Stomach (tissue), 19 donors: ENCODE measurements at places on chromosomes 1 and 21. TPM values are rescaled to one million over a fixed set of nuclear protein-coding genes. Genes with fewer than 3 reads are reported as not detected.
A peak's percentile ranks its signal among the peaks of the same experiment; 100 is the strongest.

GRCh38 chr1:51284487-51284954 lies 45.8 kb downstream of the TTC39A start:
- H3K4me3 ChIP-seq = no peak overlapping the region
- DNase-seq = peak; percentile 81
- peak overlapping the region; percentile 2 for H3K27ac ChIP-seq
- H3K36me3 ChIP-seq = peaks cover 19% of the 10 kb centered on the region
- H3K27me3 ChIP-seq = no peaks in the 10 kb centered on the region

- H3K36me3 ChIP-seq = no peaks in the 10 kb centered on the region
- H3K27ac ChIP-seq = no peak overlapping the region
- no peak overlapping the region for H3K4me3 ChIP-seq
- no peak for DNase-seq
Measured at GRCh38 chr1:97934491-97934890, 13.7 kb upstream of the DPYD start.

DNA sequence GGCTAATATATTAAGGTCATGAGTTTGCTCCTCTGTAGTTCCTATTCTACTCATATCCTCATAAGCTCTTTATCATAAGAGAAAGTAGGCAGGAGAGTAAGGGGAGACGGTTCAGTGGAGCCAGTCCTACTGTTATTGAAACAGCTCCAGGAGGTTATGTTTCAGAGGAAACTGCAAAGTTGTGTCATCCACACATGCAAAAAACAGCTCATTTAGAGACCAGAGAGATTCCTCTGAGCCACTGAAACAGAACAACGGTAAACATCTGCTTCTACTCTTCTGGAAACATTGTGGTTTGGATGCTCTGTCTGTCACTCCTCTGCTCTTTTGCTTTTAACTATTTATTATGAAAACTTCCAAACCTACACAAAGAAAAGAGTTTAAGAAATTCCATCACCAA lies 66.3 kb upstream of the PPP2R5A start:
- no peak overlapping the region for H3K4me3 ChIP-seq
- H3K36me3 ChIP-seq = no peaks in the 10 kb centered on the region
- H3K4me1 ChIP-seq = peaks cover 20% of the 10 kb centered on the region
- H3K27me3 ChIP-seq = no peaks in the 10 kb centered on the region
- no peak overlapping the region for H3K27ac ChIP-seq

GRCh38 chr1:167627865-167628641 lies 2.0 kb upstream of the RCSD1 start:
- H3K27ac ChIP-seq = peak overlapping the region; percentile 85
- no peak overlapping the region for H3K4me3 ChIP-seq
- H3K4me1 ChIP-seq = peaks cover 30% of the 10 kb centered on the region

- H3K27me3 ChIP-seq = peaks cover 9% of the 10 kb centered on the region
- H3K4me1 ChIP-seq = no peaks in the 10 kb centered on the region
- H3K27ac ChIP-seq = no peak overlapping the region
Measured at GRCh38 chr1:209238356-209238755, 345.2 kb upstream of the CAMK1G start.

GRCh38 chr1:61743431-61743705 lies 1.1 kb downstream of the PATJ start:
- DNase-seq = no peak
- no peaks in the 10 kb centered on the region for H3K36me3 ChIP-seq
- no peaks in the 10 kb centered on the region for H3K27me3 ChIP-seq
- peak overlapping the region; percentile 99 for H3K27ac ChIP-seq
- H3K4me1 ChIP-seq = peaks cover 17% of the 10 kb centered on the region

GRCh38 chr1:113394043-113394862 lies 3.9 kb downstream of the MAGI3 start:
- no peaks in the 10 kb centered on the region for H3K36me3 ChIP-seq
- no peaks in the 10 kb centered on the region for H3K27me3 ChIP-seq
- DNase-seq = peak; percentile 49
- peak overlapping the region; percentile 2 for H3K4me3 ChIP-seq
- peaks cover 73% of the 10 kb centered on the region for H3K4me1 ChIP-seq

DNA sequence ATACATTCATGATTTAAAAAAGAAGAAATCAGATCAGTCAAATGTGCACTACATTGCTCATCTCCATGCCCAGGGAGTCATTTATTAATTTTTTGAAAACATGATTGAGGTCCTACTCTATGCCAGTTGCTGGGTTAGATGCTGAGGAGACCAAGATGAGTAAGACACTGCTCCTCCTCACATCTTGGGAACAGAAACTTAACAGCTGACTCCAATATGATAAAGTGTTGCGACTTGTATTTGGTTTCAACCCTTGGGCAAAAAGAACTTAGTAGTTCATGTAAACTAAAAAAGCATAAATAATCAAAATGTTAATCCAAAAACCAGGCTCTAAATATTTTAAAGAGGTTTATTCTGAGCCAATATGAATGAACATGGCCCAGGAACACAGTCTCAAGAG lies 56.9 kb downstream of the OPTC start:
- peaks cover 13% of the 10 kb centered on the region for H3K4me1 ChIP-seq
- no peak overlapping the region for H3K4me3 ChIP-seq
- H3K27ac ChIP-seq = no peak overlapping the region
- H3K27me3 ChIP-seq = no peaks in the 10 kb centered on the region
- no peaks in the 10 kb centered on the region for H3K36me3 ChIP-seq

GRCh38 chr1:90007979-90008404 lies 13.1 kb downstream of the ZNF326 start:
- H3K36me3 ChIP-seq = peaks cover 50% of the 10 kb centered on the region
- H3K27me3 ChIP-seq = no peaks in the 10 kb centered on the region
- no peak overlapping the region for H3K27ac ChIP-seq
- H3K4me3 ChIP-seq = no peak overlapping the region

DNA sequence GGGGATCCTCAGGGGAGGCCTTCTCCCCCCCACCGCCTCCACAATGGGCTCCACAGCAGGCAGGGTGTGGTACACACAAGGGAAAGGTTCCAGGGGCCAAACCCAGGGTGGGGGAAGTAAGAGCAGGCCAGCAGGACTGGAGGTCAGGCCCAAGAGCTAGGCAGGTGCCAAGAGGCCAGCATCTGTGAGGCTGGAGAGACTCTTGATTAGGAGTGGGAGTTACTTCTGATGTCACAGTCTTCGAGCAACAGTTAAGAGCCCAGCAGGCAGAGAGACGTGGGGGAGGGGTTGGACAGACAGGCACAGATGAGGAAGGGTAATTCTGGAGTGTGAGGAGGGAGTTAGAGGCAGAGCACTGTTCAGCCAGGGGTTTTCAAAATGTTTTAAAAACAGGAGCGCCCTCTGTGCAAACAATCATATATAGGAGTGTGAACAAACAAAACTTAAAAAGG lies 55.8 kb downstream of the SLC9A1 start:
- no peak overlapping the region for H3K4me3 ChIP-seq
- peaks cover 40% of the 10 kb centered on the region for H3K4me1 ChIP-seq
- peaks cover 35% of the 10 kb centered on the region for H3K36me3 ChIP-seq
- peak overlapping the region; percentile 37 for H3K27ac ChIP-seq
- peak; percentile 91 for DNase-seq

- H3K27ac ChIP-seq = no peak overlapping the region
- H3K4me3 ChIP-seq = no peak overlapping the region
- H3K27me3 ChIP-seq = no peaks in the 10 kb centered on the region
- H3K4me1 ChIP-seq = peaks cover 21% of the 10 kb centered on the region
- H3K36me3 ChIP-seq = no peaks in the 10 kb centered on the region
Measured at GRCh38 chr1:202615501-202616354, 94.5 kb downstream of the SYT2 start.

- no peak for DNase-seq
- H3K27me3 ChIP-seq = peaks cover 5% of the 10 kb centered on the region
- no peak overlapping the region for H3K27ac ChIP-seq
- H3K4me3 ChIP-seq = no peak overlapping the region
- no peaks in the 10 kb centered on the region for H3K4me1 ChIP-seq
Measured at GRCh38 chr21:37800456-37801061, 115.7 kb downstream of the KCNJ6 start.

- H3K27ac ChIP-seq = no peak overlapping the region
- H3K36me3 ChIP-seq = no peaks in the 10 kb centered on the region
- H3K4me3 ChIP-seq = no peak overlapping the region
- DNase-seq = no peak
Measured at GRCh38 chr21:42585881-42586280, 67.5 kb upstream of the PDE9A start.

DNA sequence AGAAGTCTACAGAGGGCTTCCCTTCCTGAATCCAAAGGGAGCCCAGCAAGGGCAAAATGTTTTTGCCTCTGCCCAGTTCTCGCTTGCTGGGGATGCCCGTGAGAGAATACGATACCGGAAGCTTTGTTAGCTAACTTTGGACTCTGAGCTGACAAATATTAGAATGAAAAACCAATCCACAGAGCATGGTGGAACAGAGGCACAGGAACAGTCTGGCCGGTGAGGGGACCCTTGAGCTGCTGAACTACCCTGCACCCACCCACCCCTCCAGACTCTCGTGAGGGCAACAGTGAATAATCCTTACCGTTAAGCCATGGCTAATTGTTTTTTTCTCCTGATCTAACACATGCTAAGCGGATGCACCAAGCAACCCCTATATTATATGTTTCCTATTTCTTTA lies 76.3 kb upstream of the AKT3 start:
- H3K27me3 ChIP-seq = peaks cover 6% of the 10 kb centered on the region
- H3K36me3 ChIP-seq = no peaks in the 10 kb centered on the region
- no peak overlapping the region for H3K4me3 ChIP-seq

Gene TENT5C
- total RNA-seq = 28.1 TPM

Gene CCDC190
- not detected for total RNA-seq

Gene NEXN
- 39.1 TPM for total RNA-seq

Gene EPHA10
- 2.8 TPM for total RNA-seq

Gene SHISAL2A
- 2.4 TPM for total RNA-seq
